ENCODE measurements at places on chromosomes 7 and 10.

DNA sequence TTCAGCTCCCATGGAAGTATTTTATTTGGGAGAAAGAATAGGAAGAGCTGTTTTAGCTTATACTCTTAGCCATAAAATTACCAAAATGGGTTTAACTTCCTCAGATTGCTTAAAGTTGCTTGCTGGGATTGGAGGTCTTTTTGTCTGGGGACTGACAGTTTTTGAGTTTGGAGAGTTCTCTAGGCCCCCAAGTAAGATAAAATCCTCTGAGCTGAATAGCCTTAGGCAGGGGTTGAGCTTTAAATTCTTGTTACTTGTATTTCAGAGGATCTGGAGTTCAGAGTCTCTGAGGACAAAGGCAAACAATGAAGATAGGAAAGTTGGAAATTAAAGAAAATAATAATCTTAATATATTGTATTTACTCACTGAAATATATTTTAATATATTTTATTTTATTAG, 294.4 kb upstream of the DKK1 start:
- no peak for DNase-seq

- DNase-seq, result no peak
These were observed 62.8 kb downstream of the CFAP46 start for GRCh38 chr10:132879408-132880127.

DNA sequence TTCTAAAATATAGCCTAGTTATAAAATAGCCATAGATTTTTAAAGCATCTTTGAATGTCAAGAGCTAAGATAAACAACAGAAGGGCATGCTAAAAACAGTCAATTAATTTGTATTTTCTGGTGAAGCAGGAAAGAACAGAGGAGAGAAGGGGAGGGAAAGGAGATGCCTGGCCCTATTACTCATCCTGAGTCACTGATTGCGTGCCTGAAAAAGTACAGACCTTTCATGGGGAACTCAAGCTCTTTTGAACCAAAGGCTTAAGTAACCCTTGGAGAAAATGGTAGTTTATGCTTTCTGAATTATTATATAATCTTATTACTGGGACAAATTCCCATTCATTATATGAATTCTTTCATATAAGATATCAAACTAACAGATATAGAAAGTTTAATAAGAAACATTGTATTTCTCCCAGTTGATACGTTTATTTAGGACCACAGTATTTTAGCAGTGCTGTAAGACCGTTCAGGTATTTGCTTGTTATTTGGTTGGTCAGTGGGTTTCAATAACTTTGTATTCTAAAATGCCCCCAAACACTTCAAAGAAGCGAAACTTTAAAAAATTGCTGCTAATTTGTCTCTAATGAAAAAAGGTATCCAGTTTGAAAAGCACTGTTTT, 151.3 kb downstream of the HGF start:
- no peak for DNase-seq

GRCh38 chr7:42128703-42129102, 108.3 kb downstream of the GLI3 start:
- no peak for DNase-seq

- DNase-seq, result no peak
These were observed 2.6 kb downstream of the STK31 start for GRCh38 chr7:23712368-23713284.
